ENCODE measurements at places on chromosomes 6 and 20.

DNA sequence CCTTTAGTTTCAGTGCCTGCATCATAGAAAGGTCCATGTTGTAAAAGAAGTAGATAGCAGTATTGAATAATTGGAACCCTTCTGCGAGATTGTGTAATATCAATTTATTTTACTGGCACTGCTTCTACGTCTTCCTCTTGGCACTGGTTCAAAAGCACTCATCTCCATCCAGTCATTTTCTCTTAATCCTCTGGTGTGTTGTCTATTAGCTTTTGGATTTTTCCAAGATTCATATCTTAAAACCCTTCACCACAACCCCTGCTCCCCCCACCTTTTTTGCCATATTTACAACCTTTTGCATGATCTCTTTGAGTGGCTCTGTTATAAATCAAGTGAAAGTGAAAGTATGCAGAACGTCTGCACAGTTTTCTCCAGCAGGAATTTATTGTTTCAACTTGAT is 76.6 kb upstream of the HSF2 start:
- peak; percentile 77 for DNase-seq

- DNase-seq = no peak
Observed at GRCh38 chr6:47919875-47920274, 138.0 kb downstream of the OPN5 start.

- DNase-seq = no peak
Observed at GRCh38 chr6:6599468-6599873, 11.0 kb downstream of the LY86 start.

DNA sequence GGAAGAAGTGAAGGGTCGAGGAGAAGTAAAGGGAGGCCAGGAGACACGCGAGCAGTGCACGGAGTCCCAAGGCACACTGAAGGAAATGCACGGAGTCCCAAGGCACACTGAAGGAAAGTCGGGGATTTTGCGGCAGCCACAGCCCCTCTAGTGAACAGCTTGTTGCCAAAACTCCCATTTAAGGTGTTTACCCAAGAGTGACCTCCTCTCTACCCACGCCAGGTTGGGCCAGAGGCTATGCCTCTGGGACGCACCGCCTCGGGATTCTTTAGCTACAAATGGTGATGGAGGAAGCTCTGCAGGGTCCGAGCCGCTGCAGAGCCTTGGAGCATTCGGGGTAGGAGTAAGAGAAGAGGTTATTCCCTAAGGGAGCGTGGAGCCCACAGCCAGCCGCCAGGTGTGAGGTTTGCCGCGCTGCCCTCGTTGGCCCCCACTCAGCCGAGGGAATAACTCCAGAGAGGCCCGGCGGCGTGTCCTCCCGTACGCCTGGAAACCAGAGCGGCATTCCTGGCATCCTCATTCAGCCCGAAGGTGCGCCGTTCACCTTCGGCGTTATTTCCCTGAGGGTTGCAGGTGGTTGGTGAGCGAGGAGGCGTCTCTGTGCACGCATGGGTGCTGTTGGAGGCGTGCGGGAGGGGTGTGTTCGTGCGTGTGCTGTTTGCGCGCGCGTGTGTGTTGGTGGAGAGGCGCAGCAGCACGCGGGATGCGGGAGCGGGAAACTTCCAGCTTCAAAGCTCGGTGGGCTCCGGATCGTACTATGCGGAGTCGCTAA is 3.4 kb upstream of the MAFB start:
- no peak for DNase-seq

GRCh38 chr20:257419-257818 is at the start of gene DEFB132:
TSS of gene DEFB132 (plus strand) at chr20:257724. CDS start at chr20:257779, 55 bp downstream.
- no peak for DNase-seq

GRCh38 chr6:38636027-38636426 is 3.7 kb downstream of the BTBD9 start:
- no peak for DNase-seq

Measured in fibroblast of villous mesenchyme (primary cell).